ENCODE measurements at places on chromosomes 12 and 14.

GRCh38 chr12:96223411-96224218 is 29.4 kb downstream of the ELK3 start:
- no peak for DNase-seq

DNA sequence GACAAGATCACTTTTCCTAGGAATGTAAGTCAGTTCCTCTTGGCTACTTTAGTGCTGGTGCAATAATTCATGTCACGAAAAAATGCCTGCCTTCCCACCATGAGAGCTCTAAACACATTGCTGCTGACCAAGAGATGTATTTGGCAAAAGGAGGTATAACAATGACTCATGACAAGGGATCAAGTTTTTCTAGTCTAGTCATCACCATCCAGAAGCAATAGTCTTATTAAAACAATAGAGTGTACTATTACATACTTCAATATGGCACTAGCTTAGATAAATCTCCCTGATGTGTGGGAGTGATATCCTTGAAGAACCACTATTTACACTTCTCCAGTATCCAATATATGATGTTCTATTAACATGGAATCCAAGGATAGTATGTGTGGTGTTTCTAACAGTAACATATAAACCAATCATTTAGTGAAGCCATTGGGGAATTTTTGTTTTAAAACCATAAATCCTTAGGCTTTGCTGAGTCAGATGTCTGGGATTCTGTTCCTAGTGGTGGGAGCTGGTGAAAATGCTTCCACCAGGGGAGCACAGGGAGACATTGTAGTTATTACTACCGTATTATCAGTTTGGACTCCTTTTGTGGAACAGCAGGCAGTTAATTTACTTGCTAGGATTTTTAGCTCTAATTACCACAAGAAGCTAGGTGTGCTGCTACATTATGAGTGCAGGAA is 1387.5 kb downstream of the LRFN5 start:
- DNase-seq: peak; percentile 96

- no peak for DNase-seq
Measured at GRCh38 chr14:104843442-104844305, 21.4 kb upstream of the CEP170B start.

- peak; percentile 17 for DNase-seq
Measured at GRCh38 chr12:44876544-44877410, 662 bp upstream of the NELL2 start.

DNA sequence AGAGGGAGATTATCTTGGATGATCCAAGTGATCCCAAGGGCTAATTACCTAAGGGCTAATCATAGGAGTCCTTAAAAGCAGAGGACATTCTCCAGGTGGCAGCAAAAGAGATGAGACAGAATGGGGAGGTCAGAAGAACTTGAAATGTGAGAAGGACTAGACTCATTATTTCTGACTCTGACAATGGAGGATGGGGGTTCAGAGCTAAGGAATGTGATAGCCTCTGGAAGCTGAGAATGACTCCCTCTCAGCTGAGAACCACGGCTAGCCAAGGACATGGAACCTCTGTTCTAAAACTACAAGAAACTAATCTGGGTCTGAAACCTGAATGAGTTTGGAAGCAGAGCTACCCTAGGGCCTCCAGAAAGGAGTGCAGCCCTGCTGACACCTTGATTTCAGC is 35.6 kb upstream of the ANKS1B start:
- DNase-seq: peak; percentile 11

DNA sequence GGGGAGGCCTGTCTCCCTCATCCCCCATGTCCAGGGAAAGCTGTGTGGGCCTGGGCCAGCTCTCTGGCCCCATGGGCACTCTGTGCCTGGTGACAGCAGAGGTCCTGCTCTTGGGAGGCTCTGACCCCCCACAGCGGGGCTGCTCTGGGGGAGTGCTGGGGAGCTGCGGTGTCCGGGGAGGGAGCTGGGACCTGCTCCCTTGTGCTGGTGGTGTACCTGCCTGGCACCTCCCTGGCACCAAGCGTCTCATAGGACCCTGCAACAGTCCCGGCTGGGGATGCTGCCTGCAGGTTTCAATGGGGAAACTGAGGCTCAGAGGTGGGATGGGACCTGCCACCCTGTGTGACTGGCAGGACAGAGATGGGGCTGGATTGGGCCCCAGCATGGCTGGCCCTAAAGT is 111.3 kb downstream of the KIF26A start:
- DNase-seq: no peak

DNA sequence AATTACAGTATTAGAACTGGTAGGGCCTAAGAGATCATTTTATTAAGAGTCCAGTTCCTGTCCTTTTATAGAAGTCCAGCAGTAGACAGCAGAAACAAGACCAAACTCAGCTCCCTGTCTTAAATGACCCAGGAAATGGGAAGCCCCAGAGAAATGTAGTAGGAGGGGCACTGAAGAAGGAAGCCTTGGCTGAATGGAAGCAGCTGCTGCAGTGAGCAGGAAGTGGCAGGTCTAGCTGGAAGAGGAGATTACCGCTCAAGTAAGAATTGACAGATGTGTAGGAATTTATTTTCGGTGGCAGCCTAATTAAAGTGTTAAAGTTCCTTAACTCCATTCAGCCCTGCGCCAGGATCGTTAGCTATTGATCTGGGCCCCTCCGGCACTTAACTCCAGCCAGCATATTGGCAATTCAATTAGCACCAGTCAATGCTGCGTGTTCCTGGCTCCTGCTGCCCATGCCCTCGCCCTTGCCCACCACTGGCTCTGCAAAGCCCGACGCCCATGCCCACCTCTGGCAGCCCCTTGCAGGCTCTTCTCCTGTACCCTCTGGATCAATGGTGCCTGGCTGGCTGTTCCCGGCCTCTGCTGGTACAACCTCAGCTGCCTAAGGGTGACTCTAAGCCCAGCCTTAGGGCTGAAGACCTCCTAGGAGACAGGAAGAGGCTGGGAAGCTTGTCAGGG is 21.1 kb downstream of the ZFHX2 start:
- DNase-seq: no peak

DNA sequence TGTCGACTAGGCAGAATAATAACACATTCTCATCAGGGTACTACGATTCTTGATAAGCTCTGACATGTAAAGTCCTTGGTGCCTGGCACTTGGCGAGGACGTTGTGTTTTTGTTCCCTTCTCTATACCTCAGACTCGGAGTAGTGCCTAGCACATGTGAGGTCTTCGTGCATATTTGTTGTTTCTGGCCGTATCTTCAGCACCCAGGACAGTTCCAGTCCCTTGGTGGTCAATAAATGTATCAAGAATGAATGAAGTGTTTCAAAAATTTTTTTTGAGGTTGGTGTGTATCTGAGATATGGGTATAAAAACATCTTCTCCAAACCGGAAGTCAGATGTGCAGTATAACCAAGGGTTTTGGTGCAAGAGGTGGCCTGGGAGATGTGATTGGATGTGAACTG is 198.2 kb downstream of the AACS start:
- no peak for DNase-seq

- DNase-seq: no peak
Measured at GRCh38 chr12:31772685-31773222, 43.9 kb upstream of the AMN1 start.

GRCh38 chr12:84658877-84659276 is 253.7 kb downstream of the SLC6A15 start:
- DNase-seq: no peak

DNA sequence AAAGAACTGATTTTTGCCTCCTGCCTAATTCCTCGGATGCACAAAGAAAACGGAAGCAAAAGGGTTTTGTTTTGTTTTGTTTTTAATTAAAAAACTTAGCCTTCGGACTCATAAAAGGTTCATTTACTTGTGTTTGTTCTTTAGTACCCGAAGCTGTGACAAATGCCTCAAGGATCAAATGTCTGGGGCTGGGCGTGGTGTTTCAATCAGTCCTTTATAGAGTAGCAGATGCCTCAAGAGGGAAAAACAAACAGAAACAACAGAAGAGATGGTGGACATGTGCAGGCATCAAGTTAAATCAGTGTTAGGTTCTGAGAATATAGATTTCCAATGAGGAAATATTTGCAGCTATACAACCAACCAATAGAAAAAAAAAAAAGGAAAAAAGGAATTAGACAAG is 1.6 kb upstream of the WIF1 start:
- DNase-seq: no peak

DNA sequence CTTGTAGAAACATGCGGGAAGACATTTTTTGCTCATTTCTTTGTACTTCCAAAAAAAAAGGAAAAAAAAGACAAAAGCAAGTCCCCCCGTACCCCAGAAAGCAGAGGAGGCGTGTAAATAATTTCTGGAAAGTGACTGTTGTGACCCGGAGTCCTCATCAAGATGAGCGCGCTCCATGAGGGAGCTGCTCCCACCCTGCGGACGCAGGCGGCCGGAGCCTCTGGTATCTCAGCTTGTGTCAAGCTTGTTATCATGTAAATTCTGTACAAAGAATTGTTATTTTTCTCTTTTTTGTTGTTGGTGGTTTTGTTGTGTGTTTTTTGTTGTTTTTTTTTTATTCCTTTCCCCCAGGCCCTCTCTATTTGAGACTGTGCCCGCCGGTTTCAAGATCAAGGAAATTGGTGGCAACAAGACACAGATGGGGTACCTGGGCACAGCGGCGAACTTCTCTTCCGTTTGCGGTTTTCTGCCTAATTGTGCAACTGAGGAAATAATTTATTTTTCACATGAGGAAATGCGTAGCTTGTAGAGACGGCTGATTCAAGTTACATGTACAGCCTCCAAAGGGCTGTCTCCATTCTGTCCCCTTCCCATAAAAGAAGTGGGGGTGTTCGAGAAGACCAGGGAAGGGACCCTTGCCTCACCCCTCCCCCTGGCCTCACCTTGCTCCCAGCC is 27.0 kb downstream of the HPD start:
- no peak for DNase-seq

DNA sequence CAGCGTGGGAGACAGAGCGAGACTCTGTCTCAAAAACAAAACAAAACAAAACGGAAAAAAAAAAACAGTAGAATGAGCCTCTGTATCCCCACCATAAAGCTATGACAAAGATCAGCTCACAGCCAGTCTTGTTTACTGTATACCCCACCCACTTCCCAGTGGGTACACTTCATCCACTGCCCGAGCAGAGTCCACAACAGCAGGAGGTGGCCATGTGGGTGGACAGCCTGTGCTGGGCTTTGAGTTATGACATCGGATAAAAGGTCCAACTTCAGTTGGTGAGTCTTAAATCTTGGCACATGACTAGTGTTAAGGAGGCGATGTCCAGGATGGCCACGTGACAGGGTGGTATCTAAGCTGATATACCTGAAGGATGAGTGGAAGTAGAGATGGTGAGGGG is 34.8 kb upstream of the MAPKAPK5 start:
- no peak for DNase-seq

DNA sequence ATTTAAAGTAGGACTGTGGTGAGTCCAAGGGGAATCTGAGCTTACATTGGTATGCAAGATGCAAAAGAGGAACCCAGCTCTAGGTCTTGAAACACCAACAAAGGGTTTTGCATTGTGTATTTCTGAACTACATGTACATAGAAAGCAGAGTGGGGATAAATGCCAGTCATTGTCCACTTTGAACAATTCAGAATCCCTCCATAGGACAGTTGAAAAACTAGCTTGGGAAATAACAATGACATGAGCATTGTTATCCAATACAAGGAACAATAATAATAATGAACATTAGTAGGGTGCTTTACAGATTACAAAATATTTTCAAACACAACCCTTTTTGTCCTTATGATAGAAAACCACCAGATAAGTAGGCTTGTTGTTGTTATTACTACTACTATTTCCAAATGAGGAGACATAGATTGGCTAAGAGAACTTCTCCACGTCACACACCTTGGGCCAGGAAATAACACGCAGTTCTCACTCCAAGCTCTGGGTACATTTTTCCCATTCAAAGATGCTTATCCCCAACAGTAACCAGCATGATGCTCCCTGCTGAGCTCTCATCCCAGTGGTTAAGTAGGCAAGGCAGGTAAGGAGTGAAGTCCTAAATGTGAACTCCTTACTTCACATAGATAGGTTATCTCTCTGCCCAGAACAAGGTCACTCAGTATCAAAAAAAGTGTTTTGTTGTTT is 51.7 kb upstream of the RASSF8 start:
- no peak for DNase-seq

DNA sequence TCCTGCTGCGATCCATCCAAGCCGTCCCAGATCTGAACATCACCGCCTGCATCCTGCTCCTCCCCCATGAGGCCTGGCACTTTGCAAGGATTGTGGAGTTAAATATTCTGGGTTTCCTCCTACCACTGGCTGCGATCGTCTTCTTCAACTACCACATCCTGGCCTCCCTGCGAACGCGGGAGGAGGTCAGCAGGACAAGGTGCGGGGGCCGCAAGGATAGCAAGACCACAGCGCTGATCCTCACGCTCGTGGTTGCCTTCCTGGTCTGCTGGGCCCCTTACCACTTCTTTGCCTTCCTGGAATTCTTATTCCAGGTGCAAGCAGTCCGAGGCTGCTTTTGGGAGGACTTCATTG is 8.2 kb downstream of the BDKRB1 start:
- no peak for DNase-seq

- DNase-seq: no peak
Measured at GRCh38 chr12:88633312-88633711, 53.0 kb upstream of the KITLG start.

- DNase-seq: peak; percentile 74
Measured at GRCh38 chr12:42705863-42706262, 116.3 kb upstream of the PRICKLE1 start.

GRCh38 chr12:128792398-128792797 is 31.4 kb downstream of the SLC15A4 start:
- no peak for DNase-seq

GRCh38 chr14:61746881-61747280 is 15.3 kb upstream of the SNAPC1 start:
- DNase-seq: no peak

DNA sequence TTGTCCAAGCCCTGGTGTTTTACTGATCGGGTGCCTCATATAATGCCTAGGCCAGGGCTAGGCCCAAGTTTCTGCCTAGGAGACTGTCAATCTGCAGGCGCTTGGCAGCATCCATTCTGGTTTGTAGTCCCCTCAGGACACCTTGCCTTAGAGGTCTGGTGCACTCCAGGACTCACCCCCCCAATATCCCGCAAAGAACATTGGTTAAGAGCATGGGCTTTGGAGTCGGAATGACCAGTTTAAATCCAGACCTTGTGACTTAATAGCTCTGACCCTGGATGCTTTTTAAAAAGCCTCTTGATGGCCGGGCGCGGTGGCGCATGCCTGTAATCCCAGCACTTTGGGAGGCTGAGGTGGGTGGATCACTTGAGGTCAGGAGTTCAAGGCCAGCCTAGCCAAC is 60.0 kb downstream of the GALNT16 start:
- no peak for DNase-seq

GRCh38 chr14:24132061-24132685 is 1.7 kb downstream of the FITM1 start:
- no peak for DNase-seq

DNA sequence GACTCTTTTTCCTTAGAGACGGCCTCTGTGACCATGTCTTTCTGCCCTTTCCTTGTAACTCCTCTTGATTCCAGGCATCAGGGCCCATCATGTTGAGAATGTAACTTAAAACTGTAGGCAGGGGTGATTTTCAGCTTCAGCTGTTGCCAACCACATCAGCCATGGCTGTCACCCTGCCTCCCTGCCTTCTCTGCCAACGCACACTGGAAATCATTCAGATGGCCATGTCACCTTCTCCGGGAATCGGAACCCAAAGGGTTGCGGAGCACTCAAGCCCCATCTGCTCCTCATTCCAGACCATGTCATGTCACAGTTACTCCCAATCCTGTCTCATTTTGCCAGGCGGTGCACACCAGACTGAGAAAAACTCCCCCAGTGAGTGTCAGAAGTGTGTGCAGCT is 72.1 kb downstream of the EMP1 start:
- DNase-seq: no peak

GRCh38 chr12:25940886-25941285 is 17.6 kb upstream of the RASSF8 start:
- no peak for DNase-seq
